Stimulated activated CD8-positive, alpha-beta memory T cell treated with anti-CD3 and anti-CD28 coated beads, Interleukin-2, amount 100 ng/mL, for 1 hour (primary cell): ENCODE measurements at places on chromosomes 2 and 18.

DNA sequence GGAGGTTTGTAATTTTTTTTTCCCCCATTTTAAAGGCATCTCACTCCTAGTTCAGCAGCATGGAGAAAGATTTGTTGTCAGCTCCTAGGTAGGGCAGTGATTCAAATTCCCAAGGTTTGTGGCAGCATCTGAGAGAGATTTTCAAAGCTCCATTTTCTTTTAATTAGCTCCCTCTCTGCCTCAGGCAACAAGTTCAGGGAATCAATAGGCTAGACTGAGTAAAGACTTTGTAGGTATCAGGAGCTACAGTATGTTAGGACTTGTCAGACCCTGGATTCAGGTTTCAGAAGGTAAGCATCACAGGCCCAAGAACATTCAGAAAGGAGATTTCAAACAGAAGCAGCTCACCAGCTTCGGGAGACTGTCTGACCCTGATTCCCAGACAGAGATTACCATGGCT lies 273.3 kb upstream of the ERBB4 start:
- no peak for DNase-seq

DNA sequence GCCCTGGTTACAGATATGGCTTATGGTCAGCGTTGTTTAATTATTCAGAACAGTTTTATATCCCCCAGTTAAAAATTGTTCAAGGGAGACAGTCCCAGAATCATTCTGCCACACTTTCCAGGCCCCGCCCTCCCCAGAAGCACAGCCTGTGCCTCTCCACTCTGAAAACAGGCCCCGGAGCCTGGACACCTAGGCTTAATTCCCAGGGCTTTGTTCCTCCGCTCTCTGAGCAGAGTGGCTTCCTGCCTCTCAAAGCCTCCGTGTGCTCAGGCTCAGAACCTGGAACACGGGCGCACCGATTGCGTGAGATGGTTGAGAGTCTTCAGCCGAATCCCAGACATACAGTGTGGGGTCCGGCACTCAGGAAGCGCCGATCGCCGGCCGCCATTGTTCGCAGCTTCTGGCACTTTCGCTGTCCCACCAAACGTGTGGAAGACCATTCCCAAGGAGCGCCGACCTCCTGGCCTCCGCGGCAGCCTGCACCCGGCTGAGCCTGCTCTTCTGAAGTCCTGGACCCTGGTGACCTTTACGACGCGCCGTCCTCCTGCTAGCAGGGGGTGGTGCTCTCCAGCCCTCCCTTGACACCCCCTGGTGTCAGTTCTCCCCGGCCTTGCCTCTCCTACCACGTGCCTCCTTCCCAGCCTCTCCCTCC lies 45.6 kb downstream of the TWIST2 start:
- DNase-seq = no peak

GRCh38 chr18:6718267-6718666 lies 11.2 kb upstream of the ARHGAP28 start:
- no peak for DNase-seq

- DNase-seq = no peak
Measured at GRCh38 chr2:127953849-127954248, 68.1 kb upstream of the AMMECR1L start.

DNA sequence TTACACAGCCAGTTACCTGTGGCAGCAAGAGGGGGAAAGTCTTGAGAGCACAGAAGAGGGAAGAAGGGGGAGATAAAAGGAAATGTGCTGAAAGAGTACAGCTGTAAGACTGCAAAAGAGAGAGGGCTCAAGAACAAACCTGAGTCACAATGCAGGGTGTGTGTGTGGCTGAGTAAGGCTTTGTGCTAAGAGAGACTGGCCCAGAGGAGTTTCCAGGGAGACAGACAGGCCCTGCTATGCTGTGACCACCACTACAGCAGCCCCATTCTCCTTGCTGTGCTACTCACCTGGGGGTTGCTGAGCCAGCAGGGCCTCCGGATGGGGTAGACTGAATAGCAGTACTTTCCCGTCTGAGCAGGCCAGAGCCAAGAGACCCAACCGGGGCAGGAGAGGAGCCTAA lies 12.4 kb upstream of the MPV17 start:
- DNase-seq = no peak

GRCh38 chr2:180061085-180061484 lies 54.0 kb upstream of the CWC22 start:
- DNase-seq = no peak

DNA sequence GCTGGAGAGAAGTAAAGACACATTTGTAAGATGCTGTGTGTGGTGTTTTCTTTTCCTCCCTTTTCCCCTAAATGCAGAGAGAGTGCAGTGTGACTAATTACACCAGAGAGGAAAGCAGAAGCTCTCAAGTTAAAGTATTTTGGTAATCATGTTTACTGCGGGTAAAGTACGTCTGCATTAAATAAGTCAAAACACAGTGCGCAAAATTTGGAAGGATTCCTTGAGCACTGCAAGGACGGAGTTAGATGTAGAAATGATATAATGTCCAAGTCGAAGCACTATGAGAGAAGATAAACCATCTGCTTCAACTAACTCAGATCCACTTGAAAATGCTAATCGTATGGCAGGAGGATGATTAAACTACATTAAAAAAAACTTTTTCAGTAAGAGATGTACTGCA lies 766.5 kb downstream of the RNF144A start:
- DNase-seq = no peak
